Motor neuron (in vitro differentiated cells): ENCODE measurements at places on chromosomes 3 and 15. TPM values are rescaled to one million over a fixed set of nuclear protein-coding genes. Genes with fewer than 3 reads are reported as not detected.

Gene SAXO2
- total RNA-seq = 2.9 and 4.8 TPM in 2 replicates

GRCh38 chr3:103381296-103382079 is 946.7 kb downstream of the ZPLD1 start:
- no peak for ATAC-seq

DNA sequence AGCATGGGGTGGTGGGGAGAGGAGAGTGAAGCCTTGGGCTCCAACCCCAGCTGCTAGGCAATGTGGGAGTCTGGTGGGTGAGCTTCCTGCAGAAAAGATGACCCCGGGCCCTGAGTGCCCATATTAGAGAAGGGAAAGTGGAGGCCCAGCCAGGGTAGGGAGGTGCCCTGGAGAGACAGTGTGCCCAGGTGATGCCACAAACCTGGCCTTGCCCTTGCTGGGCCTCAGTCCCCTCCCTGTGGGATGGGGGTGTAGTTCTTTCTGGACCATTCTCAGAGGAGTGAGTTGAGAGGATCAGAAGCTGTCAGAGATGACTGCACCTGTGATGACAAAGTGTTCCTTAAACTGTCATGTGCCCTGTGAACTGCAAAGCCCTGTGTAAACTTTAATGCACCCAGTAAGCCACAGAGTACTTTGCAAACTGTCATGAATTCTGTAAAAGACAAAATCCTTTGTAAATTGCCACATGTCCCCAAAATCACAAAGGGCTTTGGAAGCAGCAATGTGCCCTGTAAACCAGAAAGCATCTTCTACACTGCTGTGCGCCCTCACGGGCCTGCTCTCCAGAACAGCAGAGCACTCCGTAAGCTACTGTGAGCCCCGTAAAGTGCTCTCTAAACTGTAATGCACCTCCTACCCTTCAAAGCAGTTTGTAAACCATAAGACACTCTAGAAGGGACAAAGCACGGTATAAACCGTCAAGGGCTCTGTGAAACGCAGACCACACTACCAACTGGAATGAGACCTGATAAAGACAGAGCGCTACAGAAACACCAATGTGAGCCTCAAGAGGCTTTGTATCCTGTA is 51.3 kb upstream of the FGD5 start:
- no peak for ATAC-seq

DNA sequence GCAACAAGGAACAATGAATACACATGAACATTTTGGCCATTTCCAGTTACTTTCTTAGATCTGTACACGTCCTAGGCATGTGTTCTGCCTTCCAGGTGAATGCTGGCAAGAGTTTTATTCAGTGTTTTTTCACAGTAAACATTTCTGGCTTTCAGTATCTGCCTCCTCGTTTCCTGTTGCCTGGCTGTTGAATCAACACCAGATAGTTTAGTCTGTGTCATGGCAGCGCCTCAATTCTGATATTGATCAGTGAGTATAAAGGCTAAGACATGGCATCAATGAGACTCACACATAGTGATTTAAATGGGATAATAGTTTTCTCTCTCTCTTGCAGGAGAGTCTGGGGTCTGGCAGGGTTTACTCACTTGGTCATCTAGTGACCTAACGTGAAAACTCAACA is 266.9 kb upstream of the SLCO3A1 start:
- no peak for ATAC-seq

Gene RTP1
- total RNA-seq = 0.18 and 0.42 TPM in 2 replicates

Gene ALPK3
- total RNA-seq = 0.34 and 0.45 TPM in 2 replicates

GRCh38 chr15:64466408-64467141 is 6.2 kb downstream of the ZNF609 start:
- no peak for ATAC-seq

DNA sequence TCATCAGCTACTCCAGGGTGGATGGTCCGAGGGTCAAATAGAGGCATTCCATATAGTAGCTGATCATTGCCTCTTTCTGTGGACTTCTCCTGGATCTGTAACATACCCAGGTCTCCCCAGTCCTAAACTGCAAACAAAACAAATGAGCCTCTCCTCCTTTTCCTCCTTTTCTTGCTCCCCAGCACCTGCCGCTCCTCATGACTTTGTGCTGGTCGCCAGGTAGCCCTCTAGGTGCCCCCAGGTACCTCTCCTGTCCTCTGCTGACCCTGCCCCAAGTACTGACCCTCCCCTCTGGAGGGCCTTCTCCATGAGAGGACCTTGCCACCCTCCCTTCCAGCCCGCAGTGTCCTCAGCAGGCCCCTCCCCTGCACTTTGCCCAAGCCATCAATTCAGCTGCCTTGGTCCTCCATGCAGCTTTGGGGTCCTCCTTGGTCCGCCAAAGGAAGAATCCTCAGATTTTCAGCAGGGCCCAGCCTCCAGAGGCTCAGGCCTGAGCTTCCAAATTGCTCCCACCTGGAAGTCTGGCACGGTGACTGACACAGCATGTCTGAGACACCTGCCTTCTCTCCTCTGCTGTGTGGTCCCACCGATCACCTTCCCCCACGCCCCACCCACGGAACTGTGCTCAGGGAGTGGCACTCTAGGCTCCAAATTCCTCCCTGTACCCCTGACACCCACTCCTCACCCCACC is 111.0 kb downstream of the LRRK1 start:
- ATAC-seq = no peak

Gene WNT5A
- total RNA-seq = 7.9 and 22.0 TPM in 2 replicates

Gene IQCF5
- total RNA-seq = not detected in 2 replicates

Gene FGF7
- total RNA-seq = 33.6 and 36.8 TPM in 2 replicates

GRCh38 chr15:60062826-60063225 is 58.7 kb downstream of the FOXB1 start:
- ATAC-seq = no peak

GRCh38 chr15:70406617-70407335 is 309.1 kb upstream of the TLE3 start:
- ATAC-seq = peak; percentile 87

Gene C3orf85
- not detected in 2 replicates for total RNA-seq

Gene NEIL1
- 3.7 and 5.4 TPM in 2 replicates for total RNA-seq

Gene APOD
- 0.17 and 0.27 TPM in 2 replicates for total RNA-seq

Gene IL20RB
- total RNA-seq = 1.4 and 1.9 TPM in 2 replicates

Gene SEC61A1
- total RNA-seq = 177 and 197 TPM in 2 replicates

GRCh38 chr15:90598031-90598577 is 68.4 kb downstream of the CRTC3 start:
- ATAC-seq = no peak

- no peak for ATAC-seq
Measured at GRCh38 chr3:1501406-1502115, 408.7 kb downstream of the CNTN6 start.

Gene MORC1
- total RNA-seq = not detected in 2 replicates

Gene CSPG5
- 15.0 and 16.3 TPM in 2 replicates for total RNA-seq
